ENCODE measurements at places on chromosomes 16 and 17. TPM values are rescaled to one million over a fixed set of nuclear protein-coding genes. Genes with fewer than 3 reads are reported as not detected.

GRCh38 chr17:48506246-48506645 is 24.6 kb downstream of the HOXB1 start:
- DNase-seq: no peak

GRCh38 chr17:77223642-77224420 is 83.1 kb downstream of the SEC14L1 start:
- DNase-seq: no peak

- no peak for DNase-seq
These were observed 56.4 kb downstream of the IRX5 start for GRCh38 chr16:54987081-54987480.

DNA sequence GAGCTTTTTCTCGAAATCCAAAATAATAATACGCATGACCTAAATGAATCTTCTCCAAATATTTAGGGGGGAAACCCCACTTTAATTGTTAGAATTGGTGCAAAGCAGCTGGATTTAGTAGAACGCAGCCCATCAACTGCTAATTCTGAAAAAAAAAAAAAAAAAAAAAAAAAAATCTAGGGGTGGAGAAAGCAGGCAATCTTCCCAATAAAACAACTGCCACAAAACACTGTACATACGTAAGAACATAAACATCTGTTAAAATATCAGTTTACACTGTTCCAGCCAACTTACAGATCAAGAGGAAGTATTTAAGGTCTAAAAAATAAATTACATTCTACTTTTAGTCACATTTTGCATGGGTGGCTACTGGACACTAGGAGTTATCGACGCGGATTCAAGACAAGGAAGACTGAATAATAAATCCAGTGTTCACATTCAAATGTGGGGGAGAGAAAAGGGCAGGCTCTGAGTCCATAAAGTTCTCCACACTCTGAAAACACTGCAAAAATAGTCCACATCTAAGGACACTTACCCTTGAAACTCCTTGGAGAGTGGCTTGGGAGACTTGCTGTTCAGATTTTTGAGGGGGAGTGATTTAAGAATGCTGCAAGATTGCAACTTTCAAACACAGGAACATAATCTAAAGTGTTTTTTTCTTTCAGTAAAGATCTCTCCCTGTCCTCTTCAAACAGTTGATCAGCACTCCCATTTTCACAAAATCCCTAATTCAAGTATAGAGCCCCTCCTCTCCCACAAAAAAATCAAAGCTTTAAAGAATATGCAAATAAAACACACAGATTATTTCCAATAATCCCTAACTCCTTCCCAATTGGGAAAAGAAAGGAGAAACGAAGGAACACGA is 1.3 kb downstream of the APPBP2 start:
- DNase-seq: peak; percentile 25

Gene CD79B
- 0.06 TPM for polyA plus RNA-seq

Gene RAB11FIP4
- 9.4 TPM for polyA plus RNA-seq

Gene AANAT
- polyA plus RNA-seq: not detected

Gene CFAP20
- polyA plus RNA-seq: 61.6 TPM
